Right forelimb (tissue), 1 donor: ENCODE measurements at places on chromosomes 16 and 17.

DNA sequence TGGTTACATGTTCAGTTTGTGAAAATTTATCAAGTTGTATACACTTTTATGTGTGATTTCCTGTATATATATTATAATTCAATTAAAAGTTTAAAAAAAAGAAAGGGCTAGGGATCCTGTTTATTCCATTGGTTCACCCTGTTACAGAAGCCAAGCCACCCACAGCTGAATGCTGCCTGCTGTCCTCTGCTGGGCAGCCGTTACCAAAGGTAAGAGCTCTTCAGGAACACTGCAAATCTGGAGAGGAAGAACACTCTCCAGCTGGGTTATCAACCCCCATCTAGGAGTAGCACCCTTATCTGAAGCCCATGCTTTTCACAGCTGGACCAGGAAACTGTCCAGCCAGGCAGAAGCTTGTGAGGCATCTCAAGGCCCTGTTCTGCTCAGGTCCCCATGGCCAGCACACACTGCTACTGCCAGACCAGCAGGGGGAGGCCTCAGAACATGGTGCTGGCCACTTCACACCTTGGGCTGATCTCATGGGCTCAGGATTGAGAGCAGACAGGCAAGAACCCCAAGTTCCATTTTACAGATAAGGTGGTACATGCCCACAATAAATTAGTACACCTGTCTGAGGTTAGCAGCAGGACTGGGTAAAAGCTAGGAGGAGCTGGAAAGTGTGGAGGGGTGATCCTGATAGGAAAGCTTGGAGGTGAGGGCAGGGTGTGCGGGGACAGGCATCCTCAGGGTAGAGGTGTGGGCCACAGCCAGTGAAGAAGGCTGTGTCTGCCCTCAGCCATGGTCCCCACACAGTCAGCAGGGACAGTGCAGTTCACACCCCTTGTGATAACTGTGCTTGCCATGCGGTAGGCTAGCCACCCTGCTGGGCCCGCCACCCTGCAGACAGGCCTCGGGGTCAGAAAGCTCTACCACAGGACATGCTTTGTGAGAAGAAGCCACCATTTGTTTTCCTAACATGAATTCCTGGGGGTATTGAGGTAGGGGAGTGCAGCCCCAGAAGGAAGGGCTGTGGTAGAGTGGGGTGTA is 54.3 kb upstream of the SREBF1 start:
- DNase-seq: no peak

DNA sequence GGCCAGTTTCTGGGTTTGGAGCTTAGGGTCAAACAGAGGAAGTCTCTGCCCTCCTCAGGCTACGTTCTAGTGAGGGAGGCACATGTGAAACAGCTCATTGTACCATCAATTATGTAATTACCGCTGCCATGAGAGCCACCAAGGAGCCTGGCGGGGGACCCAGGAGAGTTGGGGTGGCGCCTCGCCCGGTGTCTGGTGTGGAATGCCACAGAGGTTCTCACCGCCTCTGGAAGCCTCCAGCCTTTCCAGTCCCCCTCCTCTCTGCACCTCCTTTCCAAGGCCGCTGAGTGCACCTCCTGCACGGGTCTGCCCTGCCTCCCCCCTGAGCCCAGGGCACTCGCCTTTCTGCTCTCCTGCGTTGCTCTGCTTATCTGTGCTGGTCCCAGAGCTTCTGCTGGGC is 51.4 kb downstream of the SREBF1 start:
- DNase-seq: no peak

DNA sequence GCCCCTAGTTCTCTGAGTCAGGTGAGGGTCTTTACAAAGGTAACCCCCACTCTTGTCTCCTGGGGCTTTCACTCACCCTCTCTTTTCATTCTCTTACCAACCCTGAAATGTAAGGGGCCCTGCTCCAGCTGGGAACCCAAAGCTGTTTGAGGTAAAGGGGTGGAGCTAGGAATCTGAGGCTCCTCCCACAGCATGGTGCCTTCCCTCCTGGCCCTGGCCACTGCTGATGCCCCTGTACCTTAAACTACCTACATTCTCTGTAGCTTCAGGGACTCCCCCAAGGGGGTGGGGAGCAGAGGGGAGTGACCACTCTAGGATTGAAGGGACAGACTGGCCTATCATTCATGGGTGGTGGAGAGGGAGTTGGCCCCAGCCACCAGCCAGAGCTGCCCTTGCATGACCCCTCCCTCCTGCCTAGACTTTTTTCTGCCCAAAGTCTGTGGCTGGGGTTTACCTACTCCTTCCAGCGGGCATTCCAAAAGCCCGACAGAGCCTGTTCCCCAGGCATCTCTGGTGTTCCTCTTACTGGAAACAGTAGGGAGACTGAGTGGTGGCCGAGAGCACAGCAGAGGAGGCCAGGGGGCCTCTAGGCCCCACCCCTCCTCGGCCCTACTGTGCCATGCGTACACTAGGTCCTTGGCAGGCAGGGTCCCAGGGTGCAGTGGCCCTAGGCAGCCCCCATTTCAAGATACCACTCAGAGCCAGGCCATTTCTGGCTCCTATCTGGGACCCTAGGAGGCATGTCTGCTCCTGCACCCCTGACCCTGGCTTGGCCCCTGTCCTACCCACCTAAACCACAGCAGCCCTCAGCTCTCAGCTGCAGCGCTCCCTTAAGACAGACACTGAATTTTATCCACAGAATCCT is 9.5 kb downstream of the DOK4 start:
- DNase-seq: no peak

- DNase-seq: peak; percentile 78
Measured at GRCh38 chr17:1153795-1154546, 25.8 kb downstream of the ABR start.

- DNase-seq: no peak
Measured at GRCh38 chr16:50801036-50801435, 59.1 kb downstream of the CYLD start.

- DNase-seq: no peak
Measured at GRCh38 chr17:40612599-40613244, 34.9 kb downstream of the SMARCE1 start.

DNA sequence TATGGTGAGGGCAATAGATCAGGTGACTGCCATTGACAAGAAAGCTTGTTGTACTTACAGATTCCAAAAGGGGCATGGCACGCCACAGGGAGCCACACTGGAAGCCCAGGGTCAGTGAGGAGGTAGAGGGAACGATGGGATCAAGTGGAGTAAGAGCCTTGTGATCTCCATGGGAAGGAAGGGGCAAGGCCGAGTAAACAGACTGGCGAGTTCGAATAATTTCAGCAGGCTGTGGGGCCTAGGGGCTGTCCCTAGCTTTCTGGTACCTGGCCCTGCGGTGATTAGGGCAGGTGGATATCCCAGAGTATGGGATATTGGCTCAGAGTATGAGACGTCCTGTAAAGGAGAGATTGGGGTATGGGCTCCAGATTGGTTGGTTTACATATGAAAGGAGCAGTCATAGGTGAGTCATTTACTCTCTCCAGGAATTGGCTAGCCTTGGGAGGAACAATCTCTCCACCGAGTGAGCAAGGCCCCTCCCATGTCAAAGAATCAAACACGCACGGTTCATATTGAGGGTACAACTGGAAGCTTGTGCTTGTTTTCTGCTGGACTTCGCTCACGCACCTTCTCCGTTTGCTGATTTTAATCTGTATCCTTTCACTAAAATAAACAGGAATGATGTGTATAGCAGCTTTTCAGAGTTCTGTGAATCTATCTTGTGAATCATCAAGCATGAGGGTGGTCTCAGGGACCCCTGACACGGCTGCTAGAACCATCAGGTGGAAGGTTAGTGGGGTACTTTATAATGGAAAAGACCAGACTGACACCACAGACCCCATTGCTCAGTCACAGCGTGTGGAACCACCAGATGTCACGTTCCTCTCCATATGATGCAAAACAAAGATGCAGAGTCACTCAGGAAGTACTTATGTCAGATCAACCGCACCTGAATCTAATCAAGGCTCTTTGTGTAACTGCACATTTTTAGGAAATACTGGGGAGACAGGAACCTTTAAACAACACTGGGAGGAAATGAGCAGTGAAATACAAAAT is 27.9 kb downstream of the GABARAPL2 start:
- no peak for DNase-seq

DNA sequence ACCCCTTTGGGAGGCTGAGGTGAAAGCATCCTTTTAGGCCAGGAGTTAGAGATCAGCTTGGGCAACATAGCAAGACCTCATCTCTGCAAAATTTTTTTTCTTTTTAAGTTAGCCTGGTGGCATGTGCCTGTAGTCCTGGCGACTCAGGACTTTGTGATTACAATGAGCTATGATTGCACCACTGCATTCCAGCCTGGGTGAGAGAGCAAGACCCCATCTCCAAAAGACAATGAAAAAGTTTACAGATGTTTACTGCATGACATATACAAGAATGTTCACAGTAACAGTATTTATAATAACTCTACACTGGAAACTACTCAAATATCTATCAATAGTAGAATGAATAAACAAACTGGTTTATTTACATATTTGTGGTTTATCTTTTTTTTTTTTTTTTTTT is 33.1 kb upstream of the CCL22 start:
- DNase-seq: no peak

DNA sequence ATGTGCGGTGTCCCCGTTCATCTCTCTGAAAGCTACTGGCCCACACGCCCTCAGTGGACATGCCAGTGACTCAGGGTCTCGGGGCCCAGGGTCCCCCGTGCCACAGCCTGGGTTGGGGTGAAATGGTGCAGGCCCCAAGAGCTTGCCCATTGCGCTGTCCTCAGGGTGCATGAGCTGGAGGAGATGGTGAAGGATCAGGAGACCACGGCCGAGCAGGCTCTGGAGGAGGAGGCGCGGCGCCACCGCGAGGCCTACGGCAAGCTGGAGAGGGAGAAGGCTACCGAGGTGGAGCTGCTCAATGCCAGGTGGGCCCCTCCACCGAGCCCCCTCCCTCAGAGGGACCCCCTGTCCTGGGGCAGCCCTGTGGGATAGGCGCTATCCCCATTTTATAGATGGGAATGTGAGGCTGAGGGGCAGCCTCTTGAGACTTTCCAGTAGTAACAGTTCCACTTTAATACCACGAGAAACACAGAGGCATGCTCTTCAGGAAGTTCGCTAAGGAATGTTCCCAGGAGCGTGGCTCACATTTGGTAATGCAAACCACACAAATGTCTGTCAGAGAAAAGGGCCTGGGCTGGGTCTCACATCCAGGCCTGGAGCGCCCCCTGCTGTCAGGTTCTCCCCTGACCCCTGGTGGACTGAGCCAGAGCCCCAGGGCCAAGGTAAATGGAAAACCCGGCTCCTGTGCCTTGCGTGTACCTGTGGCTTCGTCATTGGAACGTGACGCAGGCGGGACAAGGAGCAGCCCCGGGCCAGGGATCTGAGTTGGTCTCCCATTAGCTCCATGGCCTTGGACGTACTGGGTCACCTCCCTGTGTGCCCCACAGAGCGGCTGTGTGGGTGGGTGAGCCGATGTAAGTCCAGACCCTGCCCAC is 133.7 kb downstream of the RAB11FIP4 start:
- DNase-seq: peak; percentile 90

DNA sequence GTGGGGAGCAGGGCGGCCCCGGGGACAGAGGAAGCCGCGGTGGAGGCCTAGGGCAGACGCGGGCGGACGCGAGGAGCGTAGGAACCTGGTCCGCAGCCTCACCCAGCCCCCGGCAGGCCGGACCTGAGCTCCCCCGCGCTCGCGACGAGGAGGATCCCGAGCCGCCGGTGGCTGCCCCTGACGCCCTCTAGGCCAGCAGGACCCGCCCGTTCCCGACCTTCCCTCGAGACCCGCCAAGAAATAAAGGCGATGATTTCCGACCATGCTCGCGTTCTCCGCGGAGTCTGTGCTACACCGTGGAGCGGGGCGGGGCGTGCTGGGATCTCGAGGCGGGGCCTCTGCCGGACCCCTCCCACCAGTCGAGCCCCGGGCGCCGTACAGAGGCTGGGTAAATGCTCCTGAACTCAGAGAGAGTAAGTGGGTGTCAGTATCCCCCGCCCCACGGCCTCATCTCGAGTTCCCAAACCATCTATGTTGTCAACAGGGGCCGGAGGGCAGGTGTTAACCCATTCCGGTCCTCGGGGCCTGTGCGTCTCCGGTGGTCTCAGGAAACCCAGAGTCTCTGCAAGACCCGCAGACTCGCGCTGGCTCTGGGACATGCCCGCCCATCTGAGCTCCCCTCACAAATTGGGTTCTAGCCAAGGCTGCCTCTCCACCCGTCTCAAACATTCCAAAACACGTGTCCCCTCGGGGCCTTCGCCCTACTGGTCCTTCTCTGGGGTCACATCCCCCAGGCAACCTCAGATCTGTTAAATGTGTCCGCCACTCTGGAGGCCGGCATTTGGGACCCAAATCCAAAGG is 13.7 kb downstream of the SYCE1L start:
- DNase-seq: peak; percentile 82

- DNase-seq: no peak
Measured at GRCh38 chr17:18950346-18950745, 1.6 kb upstream of the SLC5A10 start.

- no peak for DNase-seq
Measured at GRCh38 chr16:68408428-68408827, 39.9 kb downstream of the SMPD3 start.

DNA sequence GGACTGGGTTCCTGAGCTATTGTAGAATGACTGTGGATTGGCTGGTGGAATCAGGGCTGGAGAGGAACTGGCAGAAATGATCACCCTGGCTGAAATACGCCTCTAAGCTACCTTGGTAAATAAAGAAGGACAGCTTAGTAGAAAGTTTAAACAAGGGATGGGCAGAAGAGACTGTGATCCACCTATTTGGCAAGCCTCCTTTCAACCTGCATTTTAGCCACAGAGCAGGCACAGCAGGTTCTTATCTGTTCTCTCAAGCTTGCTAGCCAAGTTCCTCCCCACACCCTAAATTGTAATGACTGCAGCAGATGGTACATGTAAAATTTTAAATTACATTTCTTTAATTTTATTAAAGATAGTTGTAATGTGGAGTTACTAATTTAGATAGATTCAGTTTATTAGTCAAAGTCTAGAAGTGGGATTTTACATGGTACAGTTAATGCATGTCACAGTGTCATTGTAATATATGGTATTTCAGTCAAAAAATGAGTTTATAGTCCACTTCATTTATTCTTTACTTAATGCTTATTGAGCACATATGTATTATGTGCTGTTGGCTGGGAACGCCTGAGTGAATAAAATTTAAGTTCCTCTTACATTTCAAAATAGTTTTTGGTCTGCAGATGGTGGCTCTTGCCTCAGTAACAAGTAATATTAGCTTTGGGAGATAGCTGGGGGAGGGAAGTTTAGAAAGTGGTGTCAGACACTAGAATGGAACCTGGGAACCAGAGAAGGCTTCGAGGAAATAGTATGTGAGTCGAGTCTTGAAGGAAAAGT is 11.2 kb downstream of the EPN2 start:
- no peak for DNase-seq

DNA sequence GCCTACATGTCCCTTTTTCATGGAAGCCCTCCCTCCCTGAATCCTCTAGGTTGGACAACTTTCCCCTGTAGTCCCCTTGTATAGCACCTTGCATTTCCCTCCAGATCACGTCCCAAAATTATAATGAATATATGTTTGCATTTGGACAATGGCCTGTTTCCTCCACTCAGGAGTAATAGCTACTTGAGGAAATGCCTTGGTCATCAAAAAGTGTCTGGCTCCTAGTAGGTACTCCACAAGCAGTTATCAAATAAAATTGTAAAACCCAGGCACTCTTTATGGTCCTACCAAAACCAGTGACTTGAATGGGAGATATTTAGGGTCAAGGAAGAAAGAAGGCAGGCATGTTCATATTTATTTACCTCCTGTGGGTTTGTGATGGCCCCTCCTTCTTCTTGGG is 59.6 kb downstream of the RBFOX1 start:
- DNase-seq: no peak
